ENCODE measurements at places on chromosomes 5 and 9.

DNA sequence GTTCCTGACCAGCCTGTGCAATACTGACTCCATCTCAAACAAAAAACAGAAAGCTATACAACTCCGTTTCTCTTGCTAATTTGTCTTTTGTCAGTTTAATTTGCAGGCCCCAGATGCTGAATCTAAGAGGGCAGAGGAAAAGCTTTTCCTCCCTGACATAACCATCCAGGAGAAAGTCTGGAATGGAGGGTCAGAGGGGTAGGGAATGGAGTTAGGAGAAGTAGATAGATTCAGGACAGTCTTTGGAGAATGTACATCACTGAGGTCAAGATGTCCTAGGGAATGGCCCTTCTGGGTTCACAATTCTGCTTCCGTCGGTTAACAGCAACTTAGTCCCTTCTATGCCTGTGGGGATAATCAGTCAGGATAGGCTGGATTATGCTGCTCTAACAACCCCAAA lies 6.6 kb upstream of the SQSTM1 start:
- DNase-seq = no peak

DNA sequence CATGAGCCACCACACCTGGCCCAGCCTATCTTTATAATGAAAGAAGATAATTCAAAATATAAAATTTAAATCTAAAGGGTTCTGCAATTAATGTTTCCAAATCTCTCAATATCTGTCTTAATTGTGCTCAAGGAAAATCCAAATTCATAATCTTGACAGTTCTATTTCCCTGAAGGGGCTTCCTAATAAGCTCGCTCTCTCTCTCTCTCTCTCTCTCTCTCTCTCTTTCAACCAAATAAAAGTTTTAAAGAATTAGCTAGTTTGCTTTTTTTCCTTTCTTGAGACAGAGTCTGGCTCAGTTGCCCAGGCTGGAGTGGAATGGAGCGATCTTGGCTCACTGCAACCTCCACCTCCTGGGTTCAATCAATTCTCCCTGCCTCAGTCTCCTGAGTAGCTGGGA lies 13.2 kb upstream of the SCAI start:
- no peak for DNase-seq

GRCh38 chr5:175680463-175680862 lies 22.6 kb downstream of the HRH2 start:
- DNase-seq = no peak

DNA sequence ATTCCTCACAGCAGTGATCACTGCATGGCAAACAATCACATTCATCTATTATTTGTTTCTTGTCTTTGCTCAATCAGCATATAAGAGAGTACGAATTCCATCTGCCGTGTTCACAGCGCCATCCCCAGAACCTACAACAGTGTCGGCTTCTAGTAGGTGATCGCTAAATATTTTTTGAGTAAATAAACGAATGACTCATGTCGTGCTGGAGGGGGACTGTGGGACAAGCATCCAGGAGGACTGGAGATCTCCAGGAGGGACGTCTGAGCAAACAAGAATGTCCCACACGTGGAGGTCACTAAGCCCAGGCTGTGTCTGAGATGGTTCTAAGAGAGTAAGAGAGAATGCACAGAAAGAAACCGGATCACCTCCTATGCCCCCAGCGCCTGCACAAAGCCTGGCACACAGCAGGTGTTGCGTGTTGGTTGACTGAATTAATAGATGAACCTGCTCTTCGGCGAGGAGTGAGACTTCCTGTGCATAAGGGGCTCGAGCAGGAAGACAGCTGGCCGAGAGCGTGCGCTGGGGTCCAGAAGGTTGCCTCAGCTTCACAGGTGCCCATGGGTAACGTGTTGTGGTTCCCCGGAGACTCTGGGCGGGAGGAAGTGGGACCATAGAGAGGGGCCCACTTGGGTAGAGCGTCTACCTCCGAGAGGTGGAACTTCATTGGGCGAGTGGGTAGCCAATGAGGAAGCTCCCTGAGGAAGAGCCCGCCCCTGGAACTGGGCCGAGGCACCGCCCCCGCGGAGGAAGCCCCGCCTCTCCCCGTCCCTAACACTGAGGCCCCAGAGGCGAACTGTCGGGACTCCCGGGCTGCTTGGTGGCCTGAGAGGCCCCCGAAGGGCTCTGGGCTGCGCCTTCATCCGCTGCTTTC lies 193.0 kb downstream of the MELK start:
- DNase-seq = peak; percentile 95

DNA sequence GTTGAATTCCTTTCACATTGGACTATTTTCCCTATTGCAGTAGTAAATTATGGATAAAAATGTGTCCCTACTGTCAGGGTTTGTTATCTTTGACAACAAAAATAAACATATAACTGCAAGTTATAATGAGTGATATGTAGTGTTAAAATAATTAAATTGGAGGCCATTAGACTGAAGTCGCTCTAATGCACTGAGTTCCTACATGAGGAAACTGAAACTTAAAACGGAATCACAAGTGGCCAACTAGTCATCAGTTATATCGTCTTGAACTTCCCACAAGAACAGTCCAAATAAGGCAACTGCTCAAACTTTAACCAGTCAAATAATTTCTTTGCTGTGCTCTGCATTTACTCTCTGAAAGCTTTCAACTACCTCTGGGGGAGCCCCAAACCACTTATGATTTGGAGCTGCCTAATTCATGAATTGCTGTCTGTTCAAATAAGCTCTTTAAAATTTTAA lies 2.1 kb upstream of the IFT74 start:
- peak; percentile 41 for DNase-seq

GRCh38 chr9:74443036-74443750 lies 53.9 kb upstream of the RORB start:
- no peak for DNase-seq

DNA sequence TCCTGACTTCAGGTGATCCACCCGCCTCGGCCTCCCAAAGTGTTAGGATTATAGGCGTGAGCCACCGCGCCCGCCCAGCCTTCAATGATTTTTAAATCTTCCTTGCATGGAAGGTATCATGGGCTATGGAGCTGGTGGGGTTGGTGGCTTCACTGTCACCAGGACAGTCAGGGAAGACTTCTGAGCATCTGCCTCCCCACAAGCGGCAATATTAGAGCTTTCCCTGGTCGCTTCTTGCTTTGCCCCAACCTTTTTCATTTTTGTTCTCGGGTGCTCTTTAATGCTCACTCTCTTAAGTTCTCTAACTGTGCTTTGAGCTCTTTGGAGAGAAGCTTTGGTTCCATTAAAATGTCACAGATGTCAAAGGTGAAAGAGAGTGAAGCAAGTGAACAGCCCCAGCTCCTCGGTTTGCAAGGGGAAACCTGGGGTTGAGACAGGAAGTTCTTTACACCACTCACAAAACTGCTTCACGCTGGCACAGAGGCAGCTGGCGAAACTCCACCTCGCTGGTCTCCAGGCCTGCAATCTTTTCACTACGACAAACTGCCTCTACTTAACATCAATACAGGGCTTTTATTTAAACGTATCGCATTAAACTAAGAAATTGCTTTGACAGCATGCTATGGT lies 142.5 kb upstream of the RETREG1 start:
- no peak for DNase-seq

GRCh38 chr5:93421468-93421867 lies 159.6 kb downstream of the NR2F1-AS1 start:
- DNase-seq = no peak

DNA sequence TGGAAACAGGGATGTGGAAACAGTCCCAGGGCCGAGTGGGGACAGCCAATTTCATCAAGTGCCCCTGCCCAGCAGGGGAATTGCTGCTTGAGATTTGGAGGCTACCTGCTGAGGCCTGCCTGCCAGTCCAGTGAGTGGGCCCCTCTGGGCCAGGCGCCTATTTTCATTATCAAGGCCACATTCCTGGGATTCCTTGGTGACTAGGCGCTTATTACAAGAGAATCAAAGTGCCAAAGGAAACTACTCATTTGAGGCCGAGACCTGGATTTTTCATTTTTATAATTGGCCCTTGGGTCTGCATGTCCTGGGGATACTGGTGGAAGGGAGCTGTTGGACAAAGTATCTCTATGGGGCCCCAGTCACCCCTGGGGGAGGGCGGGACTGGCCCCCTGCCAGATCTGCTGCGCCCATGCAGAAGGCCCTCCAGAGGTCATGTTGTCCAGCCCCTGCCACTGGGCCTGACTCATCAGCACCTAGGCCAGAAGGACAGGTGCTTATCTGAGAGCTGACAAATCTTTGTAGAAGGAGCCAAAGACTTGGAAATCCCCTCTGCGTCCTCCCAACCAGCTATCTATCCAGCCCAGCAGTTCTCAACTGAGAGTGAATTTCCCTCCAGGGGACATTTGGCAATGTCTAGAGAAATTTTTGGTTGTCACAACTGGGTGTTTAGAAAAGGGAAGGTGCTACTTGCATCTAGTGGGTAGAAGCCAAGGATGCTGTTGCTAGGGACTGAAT lies 45.6 kb downstream of the FOXI1 start:
- no peak for DNase-seq

DNA sequence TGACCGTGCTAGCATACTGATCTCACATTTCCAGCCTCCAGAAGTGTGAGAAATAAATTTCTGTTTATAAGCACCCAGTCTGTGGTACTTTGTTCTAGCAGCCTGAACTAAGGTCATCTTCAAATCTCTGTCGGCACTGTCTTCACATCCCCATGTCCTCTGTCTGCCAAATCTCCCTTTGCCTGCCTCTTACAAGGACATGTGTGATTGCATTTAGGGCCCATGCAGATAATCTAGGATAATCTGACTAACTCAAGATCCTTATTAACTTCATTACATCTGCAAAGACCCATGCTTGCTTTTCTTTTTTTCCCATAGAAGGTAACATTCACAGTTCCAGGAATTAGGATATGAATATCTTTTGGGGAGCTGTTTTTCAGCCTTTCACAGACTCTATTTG lies 132.7 kb downstream of the AOPEP start:
- no peak for DNase-seq

DNA sequence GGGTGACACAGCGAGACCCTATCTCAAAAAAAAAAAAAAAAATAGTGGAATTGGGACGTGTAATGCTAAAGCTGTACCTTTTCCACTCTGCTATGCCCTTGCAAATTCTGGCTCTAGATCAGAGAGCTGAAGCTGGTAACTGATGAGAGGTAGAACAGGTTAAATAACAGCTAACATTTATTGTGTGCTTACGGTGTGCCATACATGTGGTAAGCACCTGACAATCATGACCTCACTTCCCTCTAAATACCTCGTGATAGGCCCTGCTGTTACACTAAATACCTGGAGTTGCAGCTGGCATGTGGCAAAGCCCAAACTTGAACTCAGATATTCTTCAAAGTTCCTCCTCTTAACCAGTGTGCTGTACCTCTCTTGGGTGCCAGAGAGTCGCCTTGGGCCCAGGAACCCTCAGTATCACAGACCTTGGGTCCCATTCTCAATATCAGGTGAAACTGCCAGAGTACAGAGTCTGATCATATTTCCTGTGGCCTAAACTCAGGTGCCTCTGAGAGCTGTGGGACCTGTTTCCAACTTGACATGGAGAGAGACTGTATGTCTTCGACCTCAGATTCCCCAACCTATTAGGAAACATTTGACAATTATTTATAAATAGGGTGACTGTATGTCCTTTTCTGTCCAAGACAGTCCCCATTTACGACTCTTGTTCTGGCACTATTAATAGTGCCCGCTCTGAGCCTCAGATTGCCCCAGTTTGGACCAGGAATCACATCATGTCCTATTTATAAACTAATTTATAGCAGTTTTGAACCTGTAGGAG lies 4.8 kb downstream of the ARL10 start:
- DNase-seq = no peak

- peak; percentile 66 for DNase-seq
Observed at GRCh38 chr9:4596165-4596922, 65.8 kb upstream of the PLPP6 start.

DNA sequence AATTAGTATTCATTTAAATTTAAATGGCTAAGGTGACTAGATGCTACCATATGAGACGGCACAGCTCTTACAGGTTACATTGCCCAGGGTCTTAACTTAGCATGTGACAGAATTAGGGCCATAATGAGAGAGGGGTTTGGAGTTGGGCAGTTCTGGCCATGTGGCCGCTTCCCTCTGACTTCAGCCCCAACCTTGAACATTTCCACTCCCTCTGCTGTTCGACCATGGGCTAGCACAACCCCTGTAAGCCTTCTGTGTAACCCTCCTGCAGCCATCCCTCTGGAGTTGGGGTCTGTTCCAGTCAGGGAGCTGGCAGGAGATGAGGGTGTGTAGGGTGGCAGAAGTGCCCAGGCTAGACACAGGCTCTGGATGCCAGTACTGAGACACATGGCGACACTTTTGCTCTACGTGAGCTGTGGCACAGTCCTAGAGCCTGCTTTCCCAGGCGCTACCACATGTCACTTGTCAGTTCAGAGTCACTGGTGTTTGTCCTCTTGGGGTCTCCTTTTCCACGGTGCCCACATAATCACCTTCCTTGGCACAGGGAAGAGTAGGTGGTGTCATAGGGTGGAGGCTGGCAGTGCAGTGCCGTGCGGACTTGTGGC lies 128.7 kb upstream of the PITX1 start:
- no peak for DNase-seq

- no peak for DNase-seq
Observed at GRCh38 chr9:80013891-80014290, 442.1 kb downstream of the TLE4 start.

GRCh38 chr9:2023532-2023931 lies 8.4 kb downstream of the SMARCA2 start:
- DNase-seq = no peak

DNA sequence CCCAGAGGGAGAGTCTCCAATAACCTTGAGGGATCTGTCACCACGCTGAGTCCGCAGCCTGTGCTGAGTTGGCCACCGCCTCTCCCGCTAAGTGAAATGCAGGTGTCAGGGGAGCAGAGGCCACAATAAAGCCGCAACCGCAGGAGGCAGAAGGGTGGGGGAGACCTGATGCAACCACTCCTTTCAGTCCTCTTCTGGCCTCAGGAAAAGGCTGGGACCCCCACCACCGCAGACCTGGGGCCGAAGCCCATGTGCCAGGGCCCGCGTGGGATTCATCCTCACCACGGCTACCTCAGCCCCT lies 576 bp downstream of the MAP1B start:
- DNase-seq = no peak

- DNase-seq = no peak
Observed at GRCh38 chr9:108444400-108445358, 411.1 kb downstream of the ACTL7B start.

DNA sequence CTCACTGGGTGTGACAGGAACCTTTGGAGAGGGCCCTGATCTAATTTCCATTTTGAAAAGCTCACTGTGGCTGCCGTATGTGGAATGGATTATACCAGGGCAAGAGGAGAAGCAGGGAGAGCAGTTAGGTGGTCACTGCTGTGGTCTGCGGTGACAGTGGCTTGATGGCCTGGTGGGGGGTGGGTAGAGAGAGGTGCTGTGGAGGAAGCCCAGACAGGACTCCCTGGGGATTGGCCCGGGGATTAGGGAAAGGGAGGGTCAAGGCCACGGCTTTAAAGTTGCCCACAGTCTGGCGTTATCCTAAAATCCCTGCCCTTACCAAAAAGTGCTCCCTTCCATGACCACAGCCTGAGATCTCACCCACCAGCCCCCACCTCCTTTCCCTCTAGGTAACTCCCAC lies 4.7 kb downstream of the B4GALT7 start:
- no peak for DNase-seq

- DNase-seq = peak; percentile 67
Observed at GRCh38 chr9:5425006-5425628, 12.6 kb downstream of the PLGRKT start.

- no peak for DNase-seq
Observed at GRCh38 chr9:85534340-85534739, 207.4 kb downstream of the AGTPBP1 start.

- DNase-seq = no peak
Observed at GRCh38 chr5:113035096-113035495, 58.5 kb downstream of the DCP2 start.

GRCh38 chr5:137176126-137176525 lies 323.0 kb downstream of the SPOCK1 start:
- DNase-seq = no peak

GRCh38 chr9:69894720-69895119 lies 74.1 kb downstream of the CFAP95 start:
- DNase-seq = no peak
